ENCODE measurements at places on chromosomes 7 and 10. TPM values are rescaled to one million over a fixed set of nuclear protein-coding genes. Genes with fewer than 3 reads are reported as not detected.

The ZNF804B gene
- total RNA-seq: not detected

The CYP3A7 gene
- not detected for total RNA-seq

The LRMDA gene
- not detected for total RNA-seq

The SPDYE2 gene
- total RNA-seq: 0.15 TPM

The ZNF503 gene
- 0.35 TPM for total RNA-seq

The ACBD7 gene
- total RNA-seq: 2.6 TPM

The RBP3 gene
- total RNA-seq: not detected

The PLEKHS1 gene
- 0.08 TPM for total RNA-seq

The LRRD1 gene
- not detected for total RNA-seq

The ZNF680 gene
- 13.0 TPM for total RNA-seq

The GBX1 gene
- not detected for total RNA-seq

The EBF3 gene
- total RNA-seq: not detected

All from activated CD4-positive, alpha-beta memory T cell treated with anti-CD3 and anti-CD28 coated beads, Interleukin-2, amount 10 ng/mL, durations not matched to agents 7 days and 5 days (primary cell).